Lung (tissue), 17 donors: ENCODE measurements at places on chromosomes 3 and 15.

DNA sequence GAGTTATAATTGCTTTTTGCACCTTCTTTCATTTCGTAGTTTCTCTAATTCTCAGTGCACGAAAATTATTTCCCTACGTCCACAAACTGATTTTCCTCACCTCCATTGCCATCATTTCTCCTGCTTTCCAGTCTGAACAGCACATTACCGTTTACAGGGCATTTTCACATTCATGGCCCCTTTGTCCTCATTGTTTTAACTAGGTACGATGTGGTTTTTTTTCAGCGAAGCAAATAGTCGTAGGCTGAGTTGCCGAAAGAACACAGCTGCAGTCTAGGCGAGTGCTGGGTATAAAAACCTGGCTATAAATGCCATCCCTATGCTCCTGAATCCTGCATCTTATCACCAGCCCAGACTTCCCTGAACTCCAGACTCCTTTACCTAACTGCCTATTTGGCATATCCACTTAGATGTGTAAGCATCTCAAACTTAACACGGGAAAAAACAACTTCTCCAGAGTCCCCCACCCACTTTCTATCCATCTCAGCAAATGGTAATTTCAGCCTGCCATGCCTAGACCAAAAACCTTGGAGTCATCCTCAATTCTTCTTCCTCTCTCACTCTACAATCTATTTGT lies 691 bp upstream of the FSIP1 start:
- peak; percentile 18 for DNase-seq

DNA sequence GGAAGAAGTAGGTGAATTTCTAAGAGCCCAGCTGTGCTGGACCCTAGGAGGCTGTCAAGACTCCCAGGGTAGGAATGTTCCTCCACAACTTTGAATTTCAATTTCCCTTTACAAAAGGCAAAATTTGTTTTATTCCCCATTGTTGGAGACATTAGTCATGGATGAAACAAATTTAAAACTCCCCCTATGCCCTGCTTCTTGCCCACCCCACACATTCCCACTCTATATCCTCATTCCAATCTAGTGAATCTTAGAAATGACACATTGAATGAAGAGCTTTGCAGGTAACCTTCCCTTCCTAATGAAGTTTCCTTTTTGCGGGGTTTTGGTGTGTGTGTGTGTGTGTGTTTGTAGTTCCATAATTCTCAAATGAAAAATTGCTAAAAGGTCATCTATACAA lies 72.6 kb downstream of the CCNL1 start:
- no peak for DNase-seq

GRCh38 chr15:30791239-30792175 lies 112.2 kb upstream of the FAN1 start:
- DNase-seq, result no peak

DNA sequence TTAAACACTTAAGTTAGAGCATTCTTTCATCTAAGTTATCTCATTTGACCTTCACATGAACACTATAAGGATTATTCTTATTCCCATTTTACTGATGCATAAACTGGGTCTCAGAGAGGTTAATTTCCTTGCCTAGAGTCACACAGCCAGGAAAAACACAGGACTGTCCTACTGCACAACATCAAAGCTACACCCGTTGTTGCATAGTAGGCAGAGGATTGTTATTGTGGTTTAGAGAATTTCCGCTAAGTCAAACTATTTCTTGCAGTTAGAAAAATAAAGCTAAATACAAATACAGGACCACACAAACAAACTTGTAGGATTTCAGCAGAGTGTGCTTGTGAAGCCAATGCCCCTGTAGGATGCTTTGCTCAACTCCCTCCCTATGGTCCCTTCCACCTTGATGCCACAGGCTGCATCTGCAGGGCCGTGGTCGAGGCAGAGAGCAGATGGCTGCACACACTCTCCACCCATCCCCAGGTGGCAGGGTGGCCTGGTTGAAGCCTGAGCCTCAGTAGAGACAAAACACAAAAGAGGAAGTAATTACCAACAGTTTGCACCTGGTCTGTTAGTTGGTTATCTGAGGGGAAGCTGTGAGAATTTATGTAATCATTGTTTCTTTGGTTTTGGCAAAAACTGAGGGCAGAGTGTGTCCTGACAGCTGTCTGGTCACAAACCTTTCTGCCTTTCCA lies 41.1 kb upstream of the SKOR1 start:
- DNase-seq, result no peak

DNA sequence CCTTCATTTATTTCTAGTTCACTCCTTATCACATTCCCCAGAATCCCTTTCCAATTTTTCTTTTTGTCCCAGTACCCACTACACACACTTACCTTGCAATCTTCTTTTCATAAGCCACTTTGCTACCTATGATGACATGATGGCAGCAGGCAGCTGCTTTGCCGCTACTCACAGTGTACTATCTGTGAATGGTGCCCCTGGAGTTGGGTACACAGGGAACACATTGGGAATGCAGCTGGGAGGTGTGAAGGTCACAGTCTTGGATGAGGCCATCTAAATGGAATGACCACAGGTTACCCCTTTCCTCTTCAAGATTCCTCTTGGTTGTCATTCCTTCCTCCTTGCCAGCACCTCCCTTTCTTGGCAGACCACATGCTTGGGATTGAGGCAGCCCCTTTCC lies 20.8 kb upstream of the TNIK start:
- no peak for DNase-seq

GRCh38 chr15:56217341-56217740 lies 26.3 kb downstream of the RFX7 start:
- DNase-seq, result no peak

- no peak for DNase-seq
Observed at GRCh38 chr15:57586661-57587424, 4.9 kb upstream of the MYZAP start.

DNA sequence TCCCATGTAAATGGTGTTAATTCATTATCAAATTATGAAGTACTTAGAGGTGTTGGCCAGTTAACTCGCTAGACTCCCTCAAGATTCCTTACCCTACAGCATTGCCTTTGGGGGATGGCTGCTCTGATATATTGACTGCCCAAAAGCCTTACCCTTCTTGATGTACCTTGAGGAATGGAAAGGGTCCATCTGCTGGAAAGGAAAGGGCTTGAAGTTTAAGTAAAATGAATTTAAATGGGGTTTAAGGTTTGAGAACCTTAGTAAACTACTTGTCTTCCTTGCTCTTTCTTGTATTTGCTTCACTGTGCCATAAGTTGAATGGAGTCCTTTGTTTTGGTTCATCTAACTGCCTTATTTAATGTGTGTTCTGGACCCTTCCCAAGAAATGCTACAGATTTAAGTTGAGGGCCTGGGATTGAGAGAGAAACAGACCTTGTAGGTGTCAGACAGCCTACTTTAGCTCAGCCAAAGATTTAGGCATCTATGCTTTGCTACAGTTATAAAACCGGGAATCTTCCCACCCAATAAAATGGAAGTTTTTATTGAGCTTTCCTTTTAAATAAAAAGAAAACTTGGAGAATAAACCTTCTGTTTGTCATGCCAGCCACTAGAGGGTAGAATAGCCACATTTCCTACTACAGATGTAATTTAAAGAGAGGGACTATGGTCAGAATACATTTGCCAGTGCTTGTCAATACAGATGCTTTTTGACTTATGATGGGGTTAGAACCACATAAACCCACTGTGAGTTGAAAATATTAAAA lies 25.3 kb downstream of the CMSS1 start:
- peak; percentile 84 for DNase-seq

GRCh38 chr3:49701388-49702077 lies 12.2 kb downstream of the RNF123 start:
- no peak for DNase-seq

DNA sequence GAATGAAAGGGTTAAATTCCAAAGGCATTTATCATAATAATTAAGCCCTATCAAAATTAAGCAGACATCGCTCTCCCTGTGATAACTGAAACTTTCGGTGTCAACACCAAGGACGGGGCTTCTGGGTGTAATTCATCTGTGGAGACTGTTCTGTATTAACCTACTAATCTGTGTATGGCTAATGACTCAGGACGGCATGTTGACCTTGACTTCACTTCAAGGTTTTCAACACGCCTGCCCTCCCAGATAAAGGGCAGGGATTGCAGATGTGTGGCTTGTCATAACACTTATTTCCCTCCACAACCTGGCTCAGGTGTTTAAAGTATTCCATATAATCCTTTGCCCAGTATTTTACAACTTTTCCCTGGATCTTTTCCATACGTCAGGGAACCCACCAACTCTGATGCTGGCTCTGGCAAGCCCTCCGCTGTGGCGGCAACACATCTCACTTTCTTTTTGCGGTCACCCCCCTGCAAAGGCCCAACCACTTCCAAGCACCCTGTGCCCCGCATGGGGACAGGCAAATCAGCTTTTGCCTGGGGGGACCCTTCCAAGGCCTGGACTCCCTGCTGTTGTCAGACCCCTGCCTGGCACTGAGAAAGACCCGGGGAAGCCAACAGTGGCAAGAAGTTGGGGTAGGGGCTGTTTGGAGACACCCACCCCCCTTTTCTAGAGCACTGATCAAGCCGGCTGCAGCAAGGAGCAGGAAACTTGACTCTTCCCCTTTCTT lies 93.2 kb upstream of the MEF2A start:
- no peak for DNase-seq

GRCh38 chr3:77195766-77196545 lies 156.1 kb downstream of the ROBO2 start:
- peak; percentile 46 for DNase-seq

DNA sequence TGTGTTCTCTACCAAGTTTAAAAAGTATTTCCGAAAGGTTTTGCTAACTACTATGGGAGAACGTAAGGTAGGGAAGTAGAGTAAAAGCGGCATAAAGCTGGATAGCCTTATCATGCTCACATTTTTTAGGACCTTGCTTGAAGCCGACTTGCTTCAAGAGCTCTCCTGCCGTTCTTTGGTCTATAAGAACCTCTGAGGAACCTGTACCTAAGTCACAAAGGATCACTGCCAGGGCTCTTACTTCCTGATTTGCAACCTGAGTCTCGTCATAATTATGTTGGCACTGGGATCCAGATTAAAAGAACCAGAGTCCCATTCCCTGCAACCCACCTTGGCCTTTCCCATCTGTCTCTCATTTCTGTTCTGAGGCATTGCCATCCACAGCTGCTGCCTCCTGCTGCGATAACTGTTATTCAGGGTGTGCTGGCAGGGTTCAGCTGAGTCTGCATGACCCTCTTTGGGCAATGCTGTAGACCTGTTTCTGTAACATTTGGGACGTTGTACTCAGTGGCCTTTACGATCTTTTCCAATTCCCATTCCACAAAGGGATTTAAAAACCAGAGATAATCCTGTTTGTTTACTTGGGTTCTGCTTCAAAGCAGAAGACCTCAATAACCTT lies 131.0 kb upstream of the UMPS start:
- DNase-seq, result no peak

DNA sequence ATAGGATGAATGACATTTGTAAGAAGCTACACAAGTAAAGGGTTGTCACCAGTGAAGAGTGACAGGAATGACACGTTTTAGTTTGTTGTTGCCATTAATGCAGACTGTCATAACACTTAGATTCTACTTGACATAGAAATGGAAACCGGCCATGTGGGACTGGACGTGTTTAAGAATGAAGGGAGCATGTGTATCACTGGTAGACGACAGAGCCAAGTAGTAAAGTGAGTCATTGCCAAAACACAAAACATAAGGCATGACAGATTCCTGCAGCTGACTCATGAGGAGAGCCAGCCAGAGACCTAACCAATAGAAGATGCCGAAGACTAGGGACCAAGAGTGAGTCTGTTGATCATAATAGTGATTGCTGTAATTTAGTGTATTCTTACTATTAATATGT lies 106.2 kb upstream of the PLAAT1 start:
- DNase-seq, result no peak

DNA sequence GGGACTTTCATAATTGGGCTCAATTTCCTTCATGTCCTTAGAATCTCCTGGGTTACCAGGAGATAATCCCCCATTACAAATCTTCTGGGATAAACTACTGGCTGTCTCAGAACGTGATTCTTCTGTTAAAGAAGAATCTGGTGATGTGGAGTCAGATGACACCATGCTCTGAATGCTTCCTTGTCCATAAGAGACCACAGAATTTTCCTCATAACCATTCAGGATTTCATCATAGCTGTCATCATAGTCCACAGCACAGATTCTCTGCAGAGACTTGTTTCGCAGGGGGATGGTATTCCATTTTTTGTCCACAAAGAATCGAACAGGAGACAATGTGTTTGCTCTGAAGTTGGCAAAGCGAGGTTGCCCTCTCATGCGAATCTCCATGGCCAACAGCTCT lies 109.8 kb upstream of the TSPAN3 start:
- DNase-seq, result no peak

GRCh38 chr3:32459450-32459849 lies 43.2 kb downstream of the CMTM6 start:
- DNase-seq, result no peak

- peak; percentile 29 for DNase-seq
Observed at GRCh38 chr15:76345880-76346668, 9.5 kb downstream of the ISL2 start.

DNA sequence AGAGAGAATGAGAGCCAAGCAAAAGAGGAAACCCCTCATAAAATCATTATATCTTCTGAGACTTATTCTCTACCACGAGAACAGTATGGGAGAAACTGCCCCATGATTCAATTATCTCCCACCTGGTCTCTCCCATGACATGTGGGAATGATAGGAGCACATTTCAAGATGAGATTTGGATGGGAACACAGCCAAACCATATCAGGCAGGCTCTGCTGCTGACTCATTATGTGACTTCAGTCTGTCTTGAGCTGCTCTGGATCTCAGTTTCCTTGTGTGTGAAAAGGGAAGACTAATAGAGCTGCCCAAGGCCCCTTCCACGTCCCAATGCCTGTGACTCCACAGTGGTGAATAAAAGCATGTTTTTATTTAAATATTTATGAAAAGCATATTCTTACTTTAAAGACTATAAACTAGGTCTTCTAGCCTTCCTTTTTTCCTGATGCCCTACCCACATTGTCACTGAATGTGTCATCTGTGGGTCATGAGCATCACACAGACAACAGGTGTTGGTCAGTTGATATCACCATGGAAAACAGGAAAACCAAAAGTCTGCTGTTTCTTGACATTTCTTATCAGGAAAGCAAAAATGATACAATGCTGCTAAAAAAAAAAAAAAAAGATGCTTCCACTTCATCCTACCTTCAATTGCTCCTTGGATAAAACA lies 96.0 kb upstream of the PPP2R3A start:
- DNase-seq, result no peak

DNA sequence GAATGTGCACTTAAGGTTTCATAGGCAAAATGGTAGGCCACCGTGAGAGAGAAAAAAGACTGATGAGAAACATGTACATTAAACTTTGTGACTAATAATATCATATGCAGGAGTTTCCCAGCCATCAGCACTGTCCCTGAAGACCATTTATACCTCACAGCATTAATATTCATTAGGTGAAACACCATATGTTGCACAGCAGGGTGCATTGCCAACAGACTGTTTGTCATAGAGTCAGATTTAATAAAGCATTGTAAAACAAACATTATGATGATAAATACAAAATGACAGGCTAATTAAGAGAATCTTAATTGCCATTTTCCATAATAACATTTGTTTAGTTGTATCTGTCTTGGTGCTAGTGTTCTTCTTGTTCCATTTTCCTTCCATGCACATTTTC lies 578.3 kb downstream of the EPHA3 start:
- DNase-seq, result no peak

GRCh38 chr3:125025642-125026041 lies 30.2 kb downstream of the HEG1 start:
- DNase-seq, result no peak

GRCh38 chr15:44195151-44195740 lies at the start of gene FRMD5:
Gene FRMD5 (minus strand): TSS chr15:44195271.
- peak; percentile 90 for DNase-seq
